Stimulated activated CD8-positive, alpha-beta memory T cell treated with anti-CD3 and anti-CD28 coated beads, Interleukin-2, amount 100 ng/mL, for 1 hour (primary cell): ENCODE measurements at places on chromosomes 2 and 18.

DNA sequence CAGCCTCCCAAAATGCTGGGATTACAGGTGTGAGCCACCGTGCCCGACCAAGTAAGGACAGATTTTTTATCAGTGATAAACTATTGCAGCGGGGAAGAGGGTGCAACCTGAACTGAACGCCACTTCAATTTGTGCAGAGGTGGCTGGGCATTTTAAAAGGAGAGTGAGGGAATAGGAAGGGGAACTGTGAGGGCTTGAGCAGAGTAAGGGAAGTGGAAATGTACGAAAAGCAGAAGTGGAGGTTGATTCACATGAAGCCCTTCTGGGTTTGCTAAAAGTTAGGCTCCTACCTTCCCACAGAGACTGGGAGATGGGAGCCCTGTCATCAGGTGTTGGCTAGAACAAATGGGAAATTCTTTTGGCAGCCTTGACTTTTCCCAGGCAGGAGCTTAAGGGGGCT, 6.1 kb downstream of the STK11IP start:
- DNase-seq, result no peak

- no peak for DNase-seq
Measured at GRCh38 chr2:148660999-148661398, 16.4 kb downstream of the EPC2 start.

GRCh38 chr2:45167920-45168629, 158.8 kb upstream of the SIX2 start:
- DNase-seq, result no peak

DNA sequence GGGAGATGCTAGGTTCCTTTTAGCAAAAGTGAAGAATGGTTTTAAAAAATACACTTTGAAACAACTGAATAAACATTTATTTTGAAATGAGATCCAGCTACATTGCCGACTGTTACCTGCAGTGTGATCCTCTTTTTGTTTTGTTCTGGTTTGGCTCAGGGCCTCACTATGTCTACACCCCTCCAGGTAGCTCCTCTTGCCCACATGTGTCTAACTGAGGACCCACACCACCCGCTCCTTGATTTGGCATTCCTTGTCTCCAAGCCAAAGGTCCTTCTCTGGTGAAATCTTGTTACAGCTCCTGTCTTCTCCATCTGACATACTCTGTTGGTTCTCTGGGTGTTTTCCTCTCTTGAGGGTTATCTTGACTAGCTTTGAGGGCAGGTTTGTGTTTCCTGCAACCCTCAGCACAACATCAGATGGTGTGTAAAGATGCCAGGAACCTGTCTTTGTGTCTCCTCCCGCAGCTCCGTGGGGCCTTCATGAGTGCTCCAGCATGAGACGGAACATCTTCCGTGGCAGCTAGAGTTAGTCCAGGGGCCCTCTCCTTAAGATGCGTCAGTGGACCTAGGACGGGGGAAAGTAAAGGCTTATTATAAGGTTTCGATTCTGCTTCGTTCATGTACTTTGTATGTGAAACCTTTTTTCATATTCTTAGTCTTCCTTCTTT, 32.1 kb downstream of the MAP4K4 start:
- DNase-seq, result no peak

- DNase-seq, result no peak
Measured at GRCh38 chr2:211129798-211130197, 573.4 kb downstream of the CPS1 start.

DNA sequence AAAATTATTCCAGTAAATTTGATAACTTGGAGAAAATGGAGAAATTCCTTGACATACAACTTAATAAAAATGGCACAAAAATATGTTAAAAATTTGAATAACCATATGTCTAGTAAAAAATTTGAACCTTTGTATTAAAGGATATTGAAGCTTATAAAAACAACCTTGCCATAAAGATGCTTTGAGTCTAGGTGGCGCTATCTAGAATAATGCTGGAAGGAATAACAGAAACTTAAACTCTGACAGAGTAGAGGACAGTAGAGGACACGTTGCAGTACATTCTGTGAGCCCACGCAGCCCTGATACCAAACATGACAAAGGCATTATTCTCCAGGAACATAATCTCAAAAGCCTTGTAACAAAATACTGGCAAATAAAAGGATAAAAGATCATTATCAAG, 44.7 kb upstream of the ALKAL2 start:
- no peak for DNase-seq

DNA sequence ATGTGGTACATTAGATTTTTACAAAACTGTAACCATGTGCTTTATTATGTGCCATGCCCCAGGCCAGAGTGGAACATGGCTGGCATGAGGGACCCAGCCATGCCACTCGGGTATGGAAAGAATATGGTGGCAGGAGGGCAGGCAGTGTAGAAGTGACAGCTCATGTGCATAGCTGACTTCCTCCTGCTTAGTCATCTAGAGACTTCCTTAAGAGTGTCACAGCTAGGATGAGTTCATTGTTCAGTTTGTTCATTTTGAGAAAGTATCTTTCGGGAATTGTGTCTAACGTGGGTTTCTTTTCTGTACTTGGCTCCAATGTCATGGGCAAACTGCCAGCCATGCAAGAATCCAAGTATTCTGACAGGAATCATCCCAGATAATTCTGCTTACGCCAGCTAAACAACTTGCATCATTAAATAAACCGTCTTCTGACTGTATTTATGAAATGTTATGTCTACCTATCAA, 94.3 kb upstream of the ITGB6 start:
- DNase-seq, result no peak

GRCh38 chr2:107384422-107384821, 442.3 kb upstream of the RGPD4 start:
- no peak for DNase-seq

DNA sequence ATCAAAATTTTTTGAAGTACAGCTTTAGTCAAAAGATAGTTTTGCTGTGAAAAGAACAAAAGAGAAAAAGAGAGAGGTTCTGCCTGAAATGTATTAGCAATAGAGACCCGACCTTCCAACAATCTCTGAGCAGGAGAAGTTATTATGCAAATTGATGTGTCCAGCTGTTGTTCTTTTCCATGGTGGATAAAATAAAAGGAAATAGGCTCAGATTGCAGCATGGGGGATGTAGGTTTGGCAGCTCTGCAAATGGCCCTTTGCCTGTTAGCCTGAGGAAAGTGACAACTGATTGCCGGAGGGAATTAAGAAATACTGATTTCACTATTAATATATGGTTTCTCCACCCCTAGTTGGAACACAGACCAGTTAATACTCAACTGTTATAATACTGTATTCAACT, 1283.2 kb upstream of the NXPH2 start:
- DNase-seq, result no peak

- DNase-seq, result no peak
Measured at GRCh38 chr2:88110830-88111229, 17.0 kb downstream of the FABP1 start.

GRCh38 chr2:61045999-61046398, 19.7 kb upstream of the SANBR start:
- DNase-seq, result no peak

DNA sequence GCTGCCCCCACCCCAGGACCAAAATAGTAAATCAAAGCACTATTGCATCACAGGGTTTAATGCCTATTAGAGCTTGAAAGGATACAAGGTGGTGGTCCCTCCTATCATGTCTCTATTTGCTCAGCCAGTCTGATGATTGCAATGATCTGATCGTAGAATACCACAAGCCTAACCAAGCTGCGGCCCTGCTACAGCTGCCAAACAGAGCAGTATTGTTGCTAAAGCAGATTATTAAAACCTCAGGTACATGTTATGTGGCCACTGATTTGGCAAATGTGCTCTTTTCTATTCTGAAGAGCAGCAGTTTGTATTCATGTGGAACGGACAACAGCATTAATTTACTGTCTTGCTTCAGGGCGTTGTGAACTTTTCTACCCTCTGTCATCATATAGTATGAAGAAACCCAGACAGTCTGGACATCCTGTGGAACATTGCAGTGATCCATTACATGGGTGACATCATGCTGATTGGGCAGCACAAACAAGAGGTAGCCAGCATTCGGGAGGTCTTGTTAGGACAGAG, 8.4 kb upstream of the VAPA start:
- no peak for DNase-seq

GRCh38 chr2:164597983-164598382, 23.3 kb downstream of the GRB14 start:
- no peak for DNase-seq

DNA sequence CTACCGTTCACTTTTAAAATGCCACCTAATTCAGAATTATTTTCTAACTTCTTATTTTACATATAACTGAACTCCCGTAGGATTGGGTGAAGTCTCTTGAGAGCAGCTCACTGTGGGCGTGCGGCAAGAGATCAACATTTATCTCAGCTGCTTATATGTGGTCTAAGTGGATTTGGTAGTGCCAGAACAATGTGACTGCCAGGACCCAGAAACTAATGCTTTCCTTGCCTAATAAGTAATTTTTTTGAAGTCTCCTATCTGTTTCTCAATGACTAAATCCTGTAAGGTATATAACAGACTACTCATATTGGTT, 11.2 kb upstream of the NFE2L2 start:
- DNase-seq, result no peak

GRCh38 chr18:57845605-57846074, 42.5 kb upstream of the ATP8B1 start:
- DNase-seq, result no peak
